ENCODE measurements at places on chromosomes 12 and 14. TPM values are rescaled to one million over a fixed set of nuclear protein-coding genes. Genes with fewer than 3 reads are reported as not detected.

DNA sequence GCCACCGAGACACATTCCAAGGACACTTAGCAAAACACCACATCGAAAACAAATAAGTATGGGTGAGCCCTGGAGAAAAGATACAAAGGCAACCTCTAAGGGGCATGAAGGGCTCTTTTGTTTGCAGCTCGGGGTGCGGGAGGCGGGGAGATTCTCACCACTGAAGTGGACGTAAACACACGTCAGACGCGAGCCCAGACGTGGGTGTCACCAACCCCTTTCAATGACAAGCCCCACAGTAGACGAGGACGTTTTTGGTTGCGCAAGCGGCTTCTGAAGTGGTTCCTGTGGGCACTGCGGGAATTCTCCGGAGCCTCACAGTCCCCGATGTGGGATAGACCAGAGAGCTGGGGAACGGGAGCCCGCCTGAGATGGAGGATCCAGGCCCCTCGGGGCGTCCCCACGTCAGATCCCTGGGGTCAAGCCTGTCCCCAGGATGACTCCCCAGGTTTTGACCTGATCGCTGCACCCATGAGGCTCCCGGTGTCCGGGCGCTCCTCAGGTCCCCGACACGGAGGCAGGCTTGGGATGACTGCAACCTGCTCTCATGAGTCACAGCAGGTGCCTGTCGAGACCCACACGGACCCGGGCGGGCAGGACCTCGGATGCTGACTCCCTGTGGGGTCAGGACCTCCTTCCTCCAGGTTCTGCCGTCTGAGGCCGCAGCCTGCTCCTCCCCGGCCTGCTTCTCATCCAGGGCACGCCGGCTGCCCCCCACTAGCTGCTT is 20.3 kb upstream of the ADGRD1 start:
- no peak for DNase-seq

GRCh38 chr14:22653012-22653621 is 9.0 kb upstream of the OR6J1 start:
- DNase-seq: peak; percentile 49

WASHC3 gene
- total RNA-seq: 46.2 TPM

GRCh38 chr12:754851-755562 is 2.6 kb downstream of the WNK1 start:
- DNase-seq: peak; percentile 38

GRCh38 chr14:93126111-93126510 is 10.4 kb upstream of the ITPK1 start:
- DNase-seq: no peak

TAS2R31 gene
- not detected for total RNA-seq

B4GALNT3 gene
- 0.30 TPM for total RNA-seq

GRCh38 chr14:71358209-71358931 is 451.1 kb downstream of the PCNX1 start:
- DNase-seq: no peak
